ENCODE measurements at places on chromosomes 6 and 20.
A peak's percentile ranks its signal among the peaks of the same experiment; 100 is the strongest.

GRCh38 chr6:32076321-32076809 lies 32.8 kb downstream of the TNXB start:
- DNase-seq, result peak; percentile 40

DNA sequence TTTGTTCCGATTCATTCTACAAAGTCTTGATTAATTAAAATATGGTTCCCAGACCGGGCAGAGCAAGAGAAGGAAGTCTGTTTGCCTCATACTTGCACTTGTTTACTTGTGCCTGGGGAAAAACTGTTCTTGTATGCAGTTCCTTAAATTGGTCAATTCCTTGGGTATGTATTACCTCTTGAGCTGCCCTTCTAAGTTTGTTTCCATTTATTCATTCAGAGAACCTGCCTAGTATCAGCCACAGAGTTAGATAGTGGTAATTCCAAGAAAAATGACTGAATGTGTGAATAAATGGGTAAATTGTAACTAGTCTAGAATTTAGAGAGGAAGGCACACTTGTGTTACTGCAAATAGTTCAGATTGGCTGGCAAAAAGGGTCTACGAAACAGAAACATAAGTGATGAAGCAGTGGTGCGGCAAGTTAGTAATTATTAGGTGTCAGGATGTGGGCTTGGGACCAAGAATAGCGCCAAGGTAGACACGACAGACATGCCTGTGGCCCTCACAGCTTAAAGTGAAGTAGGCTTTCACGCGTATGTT lies 525 bp upstream of the MAK start:
- peak; percentile 75 for DNase-seq

DNA sequence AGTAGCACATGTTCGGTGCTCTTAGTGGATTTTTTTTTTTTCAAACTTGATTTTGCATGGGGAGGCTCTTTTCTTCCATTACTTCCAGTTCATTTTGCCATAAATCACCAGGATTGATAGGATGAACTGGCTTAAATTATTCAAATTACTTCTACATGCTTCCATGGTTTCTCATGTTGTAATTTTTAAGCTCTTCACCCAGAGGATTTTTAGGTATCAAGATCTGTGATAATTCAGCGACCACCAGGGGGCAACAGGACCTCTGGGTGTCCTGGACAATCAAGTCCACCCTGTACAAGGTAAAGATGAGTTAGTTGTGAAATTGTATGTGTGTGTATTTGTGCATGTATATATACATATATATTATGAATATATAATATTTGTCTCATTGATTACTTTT lies 4.2 kb upstream of the EPHA7 start:
- DNase-seq, result peak; percentile 43

GRCh38 chr6:143525356-143525755 lies 13.8 kb upstream of the FUCA2 start:
- peak; percentile 80 for DNase-seq

DNA sequence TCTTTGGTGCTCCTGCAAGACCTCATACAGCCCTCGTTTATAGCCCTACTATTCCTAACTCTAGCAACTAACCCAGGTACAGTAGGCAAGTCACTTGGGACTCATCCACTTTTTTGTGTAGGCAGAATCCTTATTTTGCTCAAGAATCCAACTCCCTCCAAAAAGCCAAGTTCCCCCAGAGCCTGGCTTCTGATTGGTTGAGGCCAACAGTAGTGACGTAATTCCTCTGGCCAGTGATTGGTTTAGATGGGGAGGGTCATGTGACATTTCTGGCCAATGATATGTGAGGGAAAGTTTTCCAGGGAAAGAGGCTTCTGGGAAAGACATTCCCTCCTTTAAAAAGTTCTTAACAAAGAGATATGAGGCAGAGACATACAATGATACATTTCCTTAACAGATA lies 32.1 kb downstream of the KIAA1755 start:
- peak; percentile 29 for DNase-seq

DNA sequence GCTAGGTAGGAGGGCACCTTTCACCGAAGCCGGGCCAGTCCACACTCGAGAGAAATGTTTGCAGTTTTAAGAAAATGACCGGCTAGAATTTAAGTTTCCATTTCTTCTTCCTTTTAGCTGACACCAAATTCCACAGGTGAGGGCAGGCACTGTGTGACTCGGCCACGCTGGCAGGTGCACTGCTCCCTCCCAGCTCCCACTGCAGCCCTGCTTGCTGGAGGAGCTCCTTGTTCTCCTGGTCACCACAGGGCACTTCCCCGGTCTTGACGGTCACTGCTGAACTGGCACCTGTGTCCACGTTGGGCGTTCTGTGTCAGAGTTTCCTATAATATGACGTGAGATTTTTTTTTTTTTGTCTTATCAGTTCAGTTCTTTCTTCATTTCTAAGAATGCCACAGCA lies 3.6 kb upstream of the KIF25 start:
- DNase-seq, result no peak
